ENCODE measurements at places on chromosomes 11 and 22. TPM values are rescaled to one million over a fixed set of nuclear protein-coding genes. Genes with fewer than 3 reads are reported as not detected.

The MUC6 gene
- total RNA-seq: not detected

The ZBTB16 gene
- total RNA-seq: 64.8 TPM

The PGA4 gene
- 0.83 TPM for total RNA-seq

The RTN4RL2 gene
- total RNA-seq: 1.9 TPM

The OR4A16 gene
- total RNA-seq: not detected

The AGBL2 gene
- total RNA-seq: 0.35 TPM

The CPT1B gene
- total RNA-seq: 402 TPM

The RGL4 gene
- not detected for total RNA-seq

The CRYBB3 gene
- not detected for total RNA-seq

The FAU gene
- total RNA-seq: 666 TPM

The ANKK1 gene
- total RNA-seq: not detected

The NNMT gene
- 29.8 TPM for total RNA-seq

The NTM gene
- total RNA-seq: 1.5 TPM

The EXPH5 gene
- 2.5 TPM for total RNA-seq

The BCO2 gene
- 151 TPM for total RNA-seq

The RAB30 gene
- 24.2 TPM for total RNA-seq

The MRPL40 gene
- total RNA-seq: 56.1 TPM

The MMP8 gene
- total RNA-seq: not detected

The ADM gene
- total RNA-seq: 10.3 TPM

The RNF214 gene
- total RNA-seq: 19.8 TPM

The CHADL gene
- total RNA-seq: 22.6 TPM

The THY1 gene
- total RNA-seq: 1.5 TPM

The C11orf24 gene
- 21.8 TPM for total RNA-seq

The GLYAT gene
- total RNA-seq: 0.22 TPM

The APOA4 gene
- not detected for total RNA-seq

Data from Right ventricle myocardium superior (tissue), 1 donor.